ENCODE measurements at places on chromosomes 4 and X.

GRCh38 chr4:53197772-53198142, 168.1 kb downstream of the SCFD2 start:
- no peak for DNase-seq

- DNase-seq = no peak
These were observed 12.8 kb upstream of the ELOVL6 start for GRCh38 chr4:110211007-110211769.

DNA sequence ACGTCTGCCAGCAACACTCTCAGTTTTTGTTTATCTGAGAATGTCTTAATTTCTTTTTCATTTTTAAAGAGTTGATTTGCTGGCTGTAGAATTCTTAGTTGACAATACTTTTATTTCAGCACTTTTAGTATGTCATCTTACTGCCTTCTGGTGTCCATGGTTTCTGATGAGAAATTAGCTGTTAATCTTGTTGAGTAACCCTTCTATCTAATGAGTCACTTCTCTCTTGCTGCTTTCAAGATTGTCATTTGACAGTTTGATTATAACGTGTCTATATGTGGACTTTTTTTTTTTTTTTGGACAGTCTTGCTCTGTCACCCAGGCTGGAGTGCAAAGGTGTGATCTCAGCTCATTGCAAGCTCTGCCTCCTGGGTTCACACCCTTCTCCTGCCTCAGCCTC, 24.0 kb upstream of the TMEM255A start:
- no peak for DNase-seq

DNA sequence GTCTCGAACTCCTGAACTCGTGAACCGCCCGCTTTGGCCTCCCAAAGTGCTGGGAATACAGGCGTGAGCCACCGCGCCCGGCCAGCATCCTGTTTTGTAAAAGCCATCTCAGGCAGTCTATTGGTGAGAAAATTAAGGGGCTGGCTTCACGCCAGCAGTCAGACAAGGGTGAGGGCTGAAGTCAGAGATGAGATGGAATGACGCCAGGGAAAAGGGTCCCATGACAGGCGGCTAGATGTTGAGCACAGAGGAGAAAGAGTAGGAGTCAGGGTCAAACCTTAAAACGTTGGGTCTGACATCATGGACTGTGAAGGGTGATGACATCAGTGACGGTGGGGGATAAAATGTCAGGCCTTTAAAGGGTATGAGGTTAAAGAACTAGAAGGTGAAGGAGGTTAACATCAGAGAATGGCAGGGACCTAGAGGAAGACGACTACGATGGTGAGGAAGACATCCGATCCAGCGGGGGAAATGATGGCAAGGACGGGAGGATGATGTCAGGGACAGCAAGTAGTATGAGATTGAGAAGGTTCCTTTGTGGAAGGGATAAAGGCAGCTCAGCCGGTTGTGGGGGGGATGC, 504 bp upstream of the RBM3 start:
- no peak for DNase-seq

DNA sequence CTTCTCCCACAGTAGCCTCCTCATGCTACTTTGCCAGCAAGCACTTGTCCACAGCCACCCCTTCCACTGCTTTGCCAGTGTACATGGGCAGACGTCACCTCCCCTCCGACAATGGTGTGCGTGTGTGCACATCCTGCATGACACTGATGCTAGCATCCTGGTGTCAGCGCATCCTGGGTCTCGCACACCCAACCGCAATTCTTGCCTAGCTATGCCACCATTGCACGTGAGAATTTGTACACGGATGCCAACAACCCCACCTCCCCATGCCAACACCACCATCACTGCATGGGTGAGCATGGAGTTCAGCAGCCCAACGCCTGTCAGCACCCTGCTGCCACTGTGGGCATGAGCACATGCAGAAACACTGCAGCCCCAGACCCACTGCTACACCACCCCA, 550.0 kb downstream of the STPG2 start:
- DNase-seq = no peak

DNA sequence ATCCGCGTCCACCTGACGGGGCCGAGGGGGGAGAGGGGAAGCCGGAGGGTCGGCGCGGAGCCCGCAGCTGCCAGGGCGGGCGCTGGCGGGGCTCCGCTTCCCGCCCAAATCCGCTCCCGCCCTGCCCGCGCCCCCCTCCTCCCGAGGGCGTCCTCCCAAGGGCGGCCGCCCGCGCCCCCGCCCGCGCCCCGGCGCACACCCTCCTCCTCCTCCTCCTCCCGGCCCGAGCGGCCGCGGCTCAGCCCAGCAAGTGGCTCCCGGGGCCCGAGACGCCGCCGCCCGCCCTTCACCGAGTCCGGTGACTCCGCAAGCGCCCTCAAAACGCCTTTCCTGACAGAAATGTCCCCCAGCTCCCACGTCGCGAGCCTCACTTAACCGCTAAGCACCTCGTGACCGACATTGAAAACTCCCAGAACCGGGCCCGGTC, 487 bp downstream of the HMGB2 start:
- no peak for DNase-seq

All from omental fat pad (tissue), 4 donors.